ENCODE measurements at places on chromosomes 2 and 18.

DNA sequence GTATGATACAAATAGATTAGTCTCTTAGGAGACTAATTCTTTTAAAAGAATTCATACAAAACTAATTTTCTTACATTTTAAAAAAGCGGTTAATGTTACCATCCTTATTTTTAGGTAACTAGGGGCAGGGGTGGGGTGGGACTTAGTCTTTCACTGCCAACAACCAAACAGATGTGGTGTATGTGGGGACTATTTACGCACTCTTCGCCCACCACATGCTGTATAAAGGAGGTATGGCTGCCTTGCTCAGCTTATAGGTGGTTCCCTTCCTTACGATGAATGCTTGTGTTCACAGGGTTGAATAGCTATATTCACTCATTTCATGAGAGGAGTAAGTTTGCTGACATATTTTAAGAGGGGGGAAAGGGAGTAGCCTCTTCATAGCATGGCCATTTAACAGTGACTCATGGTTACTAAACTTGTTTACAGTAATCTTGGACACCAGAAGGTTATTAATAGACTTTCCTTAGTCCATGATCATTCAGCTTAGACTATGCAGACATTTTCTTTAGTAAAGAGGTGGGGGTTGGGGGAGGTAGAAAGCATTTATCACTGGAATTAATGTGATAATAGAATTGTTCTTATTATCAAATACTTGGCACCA, 61.8 kb downstream of the CAB39 start:
- DNase-seq, result no peak

- DNase-seq, result no peak
Observed at GRCh38 chr2:124319577-124319976, 294.5 kb downstream of the CNTNAP5 start.

- no peak for DNase-seq
Observed at GRCh38 chr2:83587309-83587708, 871.8 kb downstream of the SUCLG1 start.

DNA sequence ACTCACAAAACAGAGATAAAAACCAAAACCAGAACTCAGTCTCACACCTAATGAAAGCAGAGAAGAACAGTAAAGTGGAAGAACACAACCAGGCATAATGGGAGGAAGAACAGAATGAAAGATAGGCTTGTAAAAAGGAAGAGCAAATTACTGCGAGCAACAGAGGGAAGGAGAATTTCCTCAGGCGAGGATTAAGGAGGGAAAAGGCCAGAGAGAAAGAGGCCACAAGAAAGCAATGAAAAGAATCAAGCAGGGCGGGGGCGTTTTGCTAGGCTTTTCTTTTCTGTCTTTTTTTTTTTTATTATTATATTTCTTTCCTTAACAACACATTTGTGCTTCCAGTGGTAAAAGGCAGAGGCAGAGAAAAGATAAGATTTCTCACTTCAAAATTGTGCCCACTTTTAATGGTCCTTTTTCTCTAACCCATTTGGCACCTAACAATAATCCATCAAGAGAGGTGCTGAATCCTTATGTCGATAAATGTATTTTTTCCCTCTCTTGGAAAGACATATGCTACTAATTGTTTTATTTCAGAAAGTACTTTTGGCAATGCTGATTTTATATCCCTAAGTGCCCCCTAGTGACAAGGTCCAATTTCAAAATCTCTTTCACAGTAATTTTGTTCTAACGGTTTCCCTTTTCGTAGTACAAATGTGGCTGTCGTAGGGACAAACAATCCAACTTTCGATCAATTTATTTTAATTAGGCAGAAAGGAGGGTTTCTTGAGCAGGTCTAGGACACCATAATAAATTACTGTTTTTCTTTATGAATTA, 138.7 kb upstream of the AQP4 start:
- DNase-seq, result no peak

GRCh38 chr2:28408764-28409599, 16.3 kb downstream of the FOSL2 start:
- peak; percentile 76 for DNase-seq

- DNase-seq, result no peak
Observed at GRCh38 chr2:221657806-221658205, 85.7 kb upstream of the EPHA4 start.

All from bone marrow (tissue), 2 donors.